ENCODE measurements at places on chromosomes 13 and 19. TPM values are rescaled to one million over a fixed set of nuclear protein-coding genes. Genes with fewer than 3 reads are reported as not detected.

Gene FBXW9
- 30.1 TPM for polyA plus RNA-seq

Gene TEX101
- polyA plus RNA-seq = 0.12 TPM

Gene PRDX2
- 748 TPM for polyA plus RNA-seq

Gene GRK1
- polyA plus RNA-seq = 0.12 TPM

Gene SPTBN4
- 3.0 TPM for polyA plus RNA-seq

Gene KL
- 0.02 TPM for polyA plus RNA-seq

Gene RFPL4A
- polyA plus RNA-seq = not detected

Gene KIR2DL1
- polyA plus RNA-seq = not detected

Gene DACH1
- polyA plus RNA-seq = 0.27 TPM

Gene KASH5
- 0.05 TPM for polyA plus RNA-seq

Gene ZNF211
- polyA plus RNA-seq = 5.0 TPM

Gene PSG2
- not detected for polyA plus RNA-seq

Gene KANK2
- 47.7 TPM for polyA plus RNA-seq

Gene IL12RB1
- polyA plus RNA-seq = 0.03 TPM

Gene UTP14C
- 6.8 TPM for polyA plus RNA-seq

Gene CATSPERD
- not detected for polyA plus RNA-seq

Gene CEACAM16
- not detected for polyA plus RNA-seq

Gene IFI30
- polyA plus RNA-seq = 62.4 TPM

Gene TEX29
- 0.08 TPM for polyA plus RNA-seq

Gene ZFP14
- 1.1 TPM for polyA plus RNA-seq

Gene BRCA2
- 2.1 TPM for polyA plus RNA-seq

Gene ZNF226
- 3.2 TPM for polyA plus RNA-seq

Gene FFAR2
- not detected for polyA plus RNA-seq

Gene DCT
- polyA plus RNA-seq = 0.02 TPM

Gene PCP2
- not detected for polyA plus RNA-seq

Gene CCDC169
- polyA plus RNA-seq = 7.2 TPM

Gene TICAM1
- polyA plus RNA-seq = 0.57 TPM

Gene CPT1C
- polyA plus RNA-seq = 79.6 TPM

Gene ZSCAN4
- polyA plus RNA-seq = not detected

Gene NANOS3
- polyA plus RNA-seq = 0.14 TPM

Gene FBN3
- 64.1 TPM for polyA plus RNA-seq

Gene DZIP1
- polyA plus RNA-seq = 11.7 TPM

Gene ALG11
- polyA plus RNA-seq = 5.2 TPM

Gene ZNF766
- polyA plus RNA-seq = 8.3 TPM

Gene CACNG8
- polyA plus RNA-seq = 0.41 TPM

Gene CD22
- polyA plus RNA-seq = 0.42 TPM

Gene OR7D2
- 0.06 TPM for polyA plus RNA-seq

Gene PSPN
- polyA plus RNA-seq = 1.0 TPM

Gene PABPC3
- polyA plus RNA-seq = 0.14 TPM

Gene ASF1B
- 65.6 TPM for polyA plus RNA-seq

Gene TGFBR3L
- 8.9 TPM for polyA plus RNA-seq

Gene MEF2B
- 17.8 TPM for polyA plus RNA-seq

Gene CBARP
- 4.9 TPM for polyA plus RNA-seq

Gene ERICH4
- not detected for polyA plus RNA-seq

Gene EVI5L
- polyA plus RNA-seq = 13.1 TPM

Gene KIR2DL3
- not detected for polyA plus RNA-seq

Gene RYR1
- 12.3 TPM for polyA plus RNA-seq

Gene CGB3
- polyA plus RNA-seq = 0.09 TPM

Gene SERP2
- polyA plus RNA-seq = 2.1 TPM

Gene GPI
- 171 TPM for polyA plus RNA-seq

Gene CD70
- 13.0 TPM for polyA plus RNA-seq

Gene SBSN
- not detected for polyA plus RNA-seq

Gene C13orf42
- polyA plus RNA-seq = 11.5 TPM

Gene CRLF1
- polyA plus RNA-seq = 7.2 TPM

Gene CCDC8
- polyA plus RNA-seq = 4.9 TPM

Gene PSG6
- polyA plus RNA-seq = not detected

Gene DYRK1B
- polyA plus RNA-seq = 6.9 TPM

Gene MUC16
- 0.72 TPM for polyA plus RNA-seq

Gene KRTDAP
- polyA plus RNA-seq = 0.88 TPM
